ENCODE measurements at places on chromosomes 1 and 21. TPM values are rescaled to one million over a fixed set of nuclear protein-coding genes. Genes with fewer than 3 reads are reported as not detected.

Gene GABPA
- 16.1 TPM for total RNA-seq

DNA sequence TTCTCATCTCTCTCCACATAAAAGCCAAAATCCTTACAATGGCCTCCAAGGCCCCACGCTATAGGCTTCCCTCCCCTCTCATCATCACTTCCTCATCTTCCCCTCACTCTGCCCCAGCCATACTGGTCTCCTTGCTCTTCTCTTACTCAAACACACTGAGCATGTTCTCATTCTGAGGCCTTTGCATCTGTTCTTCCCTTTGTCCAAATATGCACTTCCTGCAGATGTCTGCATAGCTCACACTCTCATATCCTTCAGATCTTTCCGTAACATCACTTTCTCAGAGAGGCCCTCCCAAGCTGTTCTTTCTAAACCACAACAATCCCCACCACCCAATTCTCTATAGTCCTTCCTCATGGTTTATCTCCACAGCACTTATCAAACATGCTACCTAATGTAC is 284.1 kb downstream of the HHIPL2 start:
- DNase-seq = no peak

Gene DIRAS3
- 7.9 TPM for total RNA-seq

DNA sequence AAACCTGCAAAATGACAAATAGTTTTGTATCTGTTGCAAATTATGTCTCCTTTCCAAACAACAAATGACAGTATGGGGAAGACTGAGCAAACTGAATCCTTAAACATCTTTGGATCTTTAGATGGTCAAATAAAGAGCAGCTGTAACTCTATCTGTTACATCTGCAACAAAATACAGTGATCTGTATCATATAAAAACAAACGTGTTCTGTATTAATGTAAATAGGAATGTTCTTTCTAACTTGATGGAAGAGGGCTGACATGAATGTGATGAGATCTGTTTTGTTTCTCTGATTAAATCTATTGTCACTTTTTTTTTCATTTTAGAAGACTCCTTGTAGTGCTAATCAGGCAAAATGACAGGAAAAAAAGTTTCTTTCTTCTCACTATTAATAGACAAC is 159.5 kb downstream of the GPATCH2 start:
- DNase-seq = no peak

GRCh38 chr1:30965924-30966599 is 57.5 kb upstream of the SDC3 start:
- DNase-seq = no peak

Measured in glomerular endothelial cell (primary cell).